Epithelial cell of proximal tubule (primary cell): ENCODE measurements at places on chromosomes 6 and 20. TPM values are rescaled to one million over a fixed set of nuclear protein-coding genes. Genes with fewer than 3 reads are reported as not detected.

The UNC5CL gene
- total RNA-seq: 0.58 and 2.2 TPM in 2 replicates

The THBS2 gene
- total RNA-seq: 2.5 and 2.7 TPM in 2 replicates

The OR2J3 gene
- total RNA-seq: not detected in 2 replicates

The CYP21A2 gene
- not detected in 2 replicates for total RNA-seq

- DNase-seq: no peak
These were observed 69.1 kb downstream of the MYB start for GRCh38 chr6:135250234-135250633.

GRCh38 chr6:135113860-135114259, 59.2 kb upstream of the HBS1L start:
- DNase-seq: no peak

DNA sequence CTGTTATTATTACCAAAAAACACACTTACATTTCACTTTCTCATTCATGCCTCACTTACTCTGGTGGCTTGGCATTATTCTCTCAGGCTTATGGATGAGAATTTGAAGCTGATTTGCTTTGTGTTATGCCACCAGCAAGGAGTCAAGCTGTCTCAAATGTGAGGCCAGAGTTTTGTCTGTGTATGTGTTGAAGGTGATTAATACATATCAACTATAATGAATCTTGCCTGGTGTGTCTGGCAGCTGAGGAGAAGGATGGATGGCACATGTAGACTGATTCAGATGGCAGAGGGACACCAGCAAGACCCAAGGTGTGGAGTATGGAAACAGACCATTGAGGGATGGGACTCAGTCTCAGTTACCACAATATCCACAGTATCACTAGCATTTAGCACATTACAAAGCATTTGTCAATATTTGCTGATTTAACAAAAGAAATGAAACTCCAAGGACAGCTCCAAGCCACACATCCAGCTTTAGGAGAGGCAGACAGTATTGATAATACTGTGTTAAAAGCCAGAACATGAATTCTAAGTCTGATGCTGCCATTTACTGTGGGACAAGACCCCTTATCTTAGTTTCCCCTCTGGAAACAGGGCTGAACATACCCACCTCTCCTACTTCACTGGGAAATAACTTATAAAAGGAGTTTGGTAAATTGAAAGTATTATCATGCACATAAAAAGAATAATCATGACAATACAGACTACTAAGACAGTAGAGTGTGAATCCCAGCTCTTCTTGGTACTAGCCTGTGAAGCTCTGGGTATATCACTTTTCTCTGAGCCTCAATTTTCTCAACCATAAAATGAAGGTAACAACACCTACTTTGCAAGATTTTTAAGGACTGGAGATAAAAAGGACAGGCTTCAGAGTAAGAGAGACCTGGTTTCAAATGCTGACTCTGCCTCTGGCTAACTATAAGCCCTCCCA, 11.2 kb downstream of the BCL2L1 start:
- DNase-seq: no peak

GRCh38 chr20:19284400-19285178, 72.1 kb downstream of the SLC24A3 start:
- no peak for DNase-seq

GRCh38 chr6:71599359-71599758, 287.0 kb upstream of the RIMS1 start:
- no peak for DNase-seq

DNA sequence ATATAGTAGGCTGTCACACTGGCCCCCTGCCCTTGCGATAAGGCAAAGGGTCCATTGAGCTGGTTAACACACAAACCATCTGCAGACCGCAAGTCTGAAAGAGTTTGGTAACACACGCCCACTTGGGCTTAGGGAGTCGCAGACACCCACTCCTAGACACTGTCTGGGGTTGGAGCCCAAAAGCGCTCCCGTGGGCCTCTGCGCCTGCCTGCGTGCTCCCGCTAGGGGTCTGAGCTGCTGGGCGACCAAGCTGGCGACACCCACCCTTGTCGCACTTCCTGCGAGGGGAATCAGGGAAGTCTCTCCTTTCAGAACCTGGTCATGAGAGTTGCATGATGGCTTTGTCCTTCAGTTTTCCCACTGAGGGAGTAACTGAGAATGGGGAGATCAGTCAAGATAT, 653.0 kb downstream of the HTR1B start:
- no peak for DNase-seq

DNA sequence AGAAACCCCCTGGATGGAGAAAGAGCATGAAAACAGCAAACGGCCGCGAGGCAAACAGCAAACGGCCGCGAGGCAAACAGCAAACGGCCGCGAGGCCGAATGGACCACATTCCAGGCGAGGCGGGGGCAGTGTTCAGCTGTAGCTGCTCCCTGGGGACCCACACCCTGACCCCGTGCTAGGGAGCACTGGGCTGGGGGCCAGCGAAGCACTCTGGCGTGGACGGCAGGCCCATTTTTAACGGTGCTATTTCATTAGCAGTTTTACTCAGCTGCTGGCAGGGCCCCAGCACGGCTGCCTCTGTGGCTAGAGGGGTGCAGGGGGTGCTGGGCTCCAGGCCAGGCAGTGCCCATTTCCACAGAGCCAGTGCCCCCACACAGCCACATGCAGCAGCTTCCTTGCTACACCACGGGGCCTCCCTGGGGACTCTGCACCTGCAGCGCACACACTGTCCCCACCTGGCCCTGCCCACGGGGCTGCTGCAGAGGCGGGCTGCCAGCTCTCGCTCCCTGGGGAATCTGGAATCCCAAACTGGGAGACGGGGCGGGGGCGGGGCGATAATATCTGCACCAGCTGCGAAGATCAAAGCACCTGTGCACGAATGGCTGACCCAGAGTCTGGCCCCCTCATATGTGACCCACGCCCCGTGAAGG, 35.6 kb upstream of the SLCO4A1 start:
- DNase-seq: no peak
